ENCODE measurements at places on chromosomes 2 and 18.

DNA sequence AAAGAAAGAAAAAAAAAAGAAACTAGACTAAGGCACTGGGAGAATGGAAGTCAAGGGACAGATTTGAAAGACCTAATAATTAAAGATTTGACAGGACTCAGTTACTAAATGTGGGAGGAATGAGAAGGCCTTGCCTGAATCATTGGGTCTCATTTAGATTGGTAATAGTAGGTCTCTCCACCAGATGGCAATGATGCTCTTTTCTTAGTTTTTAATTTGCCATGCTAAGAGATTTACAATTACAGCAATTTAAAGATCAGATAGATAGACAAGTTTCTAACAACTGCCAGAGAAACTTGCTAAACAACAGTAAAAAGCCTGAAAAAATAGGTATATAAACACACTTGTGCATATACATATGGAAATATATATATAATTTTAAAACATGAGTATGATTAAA lies 153.0 kb downstream of the TMEM247 start:
- peak; percentile 37 for DNase-seq

GRCh38 chr2:38095996-38096861 lies 20.3 kb upstream of the CYP1B1 start:
- DNase-seq: no peak

- no peak for DNase-seq
These were observed at the start of gene CCL20 for GRCh38 chr2:227813562-227814353. CCL20 (plus strand) TSS chr2:227813842; CDS start chr2:227813912, 70 bp downstream.

DNA sequence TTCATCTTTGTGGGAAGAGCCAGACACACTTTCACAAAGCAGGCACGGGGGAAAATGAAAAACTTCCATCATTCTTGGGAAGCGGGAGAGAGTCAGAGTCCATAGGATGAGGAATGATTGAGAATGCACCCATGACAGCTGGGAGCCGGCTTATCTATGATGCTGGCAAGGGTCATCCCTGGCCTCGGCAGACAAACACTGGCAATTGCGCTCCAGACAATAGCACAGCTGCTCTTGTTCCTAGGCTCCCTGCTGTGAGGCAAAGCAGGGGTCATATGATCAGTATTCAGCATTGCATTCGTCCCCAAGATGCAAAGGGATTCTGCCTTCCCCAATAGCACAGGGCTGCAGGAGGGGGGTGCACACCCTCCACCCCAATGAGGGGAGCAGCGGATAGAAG lies 33.0 kb downstream of the CYRIA start:
- no peak for DNase-seq

DNA sequence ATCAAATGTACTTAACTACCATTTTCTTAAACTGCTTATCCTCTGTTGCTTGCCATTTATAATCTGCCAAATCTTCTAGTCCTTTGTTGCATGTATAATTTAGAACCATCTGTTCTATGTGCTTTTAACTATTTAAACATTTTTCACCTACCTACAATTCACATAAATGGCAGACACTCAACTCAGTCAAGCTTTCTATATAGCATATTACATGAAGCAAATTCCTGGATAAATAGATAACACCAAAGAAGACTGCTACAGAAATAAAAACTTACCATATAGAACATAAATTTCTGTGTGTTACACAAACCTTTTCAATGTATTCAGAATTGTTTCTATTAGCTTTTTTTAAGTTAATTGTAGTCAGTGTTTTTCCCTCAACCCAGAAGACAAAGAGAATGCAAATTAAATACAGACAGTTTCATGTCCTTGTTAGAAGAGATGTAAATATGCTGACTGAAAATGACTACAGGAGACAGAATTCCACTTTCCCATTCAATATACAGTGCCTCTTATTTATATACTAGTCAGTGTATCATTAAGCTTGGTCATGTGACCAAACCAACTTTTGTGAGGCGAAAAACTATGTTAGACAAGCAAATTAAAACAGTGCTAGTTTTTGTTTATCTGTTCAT lies 2.6 kb downstream of the BAZ2B start:
- no peak for DNase-seq

DNA sequence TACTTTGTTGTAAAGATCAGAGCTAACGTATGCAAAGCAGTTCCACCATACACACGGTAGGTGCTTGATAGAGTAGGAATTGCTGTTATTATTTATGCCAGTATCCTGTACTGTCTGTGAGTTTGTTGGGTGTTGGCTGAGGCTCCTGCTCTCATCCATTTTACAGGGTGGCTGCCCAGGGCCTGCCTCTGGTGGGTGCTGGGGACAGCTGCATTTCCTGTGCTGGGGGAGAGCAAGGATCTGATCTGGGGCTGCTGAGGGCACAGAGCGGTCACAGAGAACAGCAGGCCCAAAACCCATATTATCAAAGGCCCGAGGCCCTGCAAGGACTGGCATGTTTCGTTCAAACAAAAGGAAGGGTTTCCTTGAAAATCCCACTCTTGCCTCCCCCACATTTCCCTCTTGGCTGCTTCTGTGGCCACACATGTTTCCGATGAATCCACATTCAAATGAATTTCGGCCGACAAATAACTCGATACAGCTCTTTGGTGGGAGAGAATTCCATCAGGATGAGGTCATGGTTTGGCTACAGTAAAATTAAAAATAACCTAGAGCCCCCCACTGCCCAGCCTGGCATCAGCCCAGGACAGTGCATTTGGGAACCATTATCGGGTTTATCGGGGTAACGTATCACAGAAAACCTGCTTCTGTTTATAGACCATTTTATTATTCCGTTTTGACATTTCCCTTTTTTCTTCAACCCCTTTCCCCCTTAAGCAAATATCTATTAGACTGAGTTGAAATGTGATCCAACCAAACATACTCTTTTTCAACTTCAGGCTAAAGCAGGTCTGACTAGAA lies 143.4 kb downstream of the CYRIA start:
- DNase-seq: no peak

- no peak for DNase-seq
These were observed 10.3 kb upstream of the NTSR2 start for GRCh38 chr2:11680182-11680900.

GRCh38 chr2:122183890-122184289 lies 428.4 kb downstream of the TSN start:
- DNase-seq: no peak

DNA sequence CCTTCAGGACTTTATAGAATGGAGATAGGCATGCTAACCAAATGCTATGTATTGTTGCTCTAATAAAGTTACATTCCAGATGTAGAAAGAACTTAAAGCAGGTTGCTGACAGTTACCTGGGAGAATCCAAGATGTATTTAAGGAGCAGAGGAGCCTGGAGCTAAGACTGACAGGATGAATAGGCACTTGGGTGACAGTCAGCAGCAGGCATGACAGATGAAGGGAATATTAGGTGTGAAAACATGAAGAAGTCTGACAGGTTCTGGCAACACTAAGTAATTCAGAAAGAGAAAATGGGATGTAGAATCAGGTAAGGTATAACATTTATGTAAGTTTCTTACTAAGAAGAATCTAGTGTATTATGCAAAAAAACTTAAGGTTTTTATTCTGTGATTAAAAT lies 232.0 kb downstream of the DSC3 start:
- no peak for DNase-seq

- no peak for DNase-seq
These were observed 391.9 kb upstream of the RAB6C start for GRCh38 chr2:129587426-129588064.

- DNase-seq: no peak
These were observed 94.1 kb upstream of the MC4R start for GRCh38 chr18:60466677-60467076.

DNA sequence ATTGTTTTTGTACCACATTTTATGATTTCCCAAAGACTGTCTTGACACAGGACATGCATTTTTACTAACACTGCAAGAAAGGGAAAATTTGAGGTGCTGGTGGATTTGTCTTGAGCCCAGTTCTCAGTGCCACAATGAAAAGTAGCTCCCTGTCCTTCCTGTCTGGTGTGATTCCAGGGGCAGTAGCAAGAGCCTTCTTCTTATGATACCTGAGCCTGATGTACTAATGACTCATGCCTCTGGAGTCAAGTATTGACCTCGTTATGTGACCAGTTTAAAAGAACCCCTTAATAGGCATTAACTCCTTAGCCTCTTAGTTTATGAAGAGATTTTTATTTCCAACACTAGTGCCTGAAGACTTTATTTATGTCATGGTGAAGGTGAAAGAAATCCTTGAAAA lies 728.6 kb downstream of the SLC4A3 start:
- no peak for DNase-seq

All from D341Med (cell line).